ENCODE measurements at places on chromosomes 1 and 21.

- no peak for DNase-seq
Measured at GRCh38 chr1:179120736-179121135, 38.9 kb downstream of the TOR3A start.

DNA sequence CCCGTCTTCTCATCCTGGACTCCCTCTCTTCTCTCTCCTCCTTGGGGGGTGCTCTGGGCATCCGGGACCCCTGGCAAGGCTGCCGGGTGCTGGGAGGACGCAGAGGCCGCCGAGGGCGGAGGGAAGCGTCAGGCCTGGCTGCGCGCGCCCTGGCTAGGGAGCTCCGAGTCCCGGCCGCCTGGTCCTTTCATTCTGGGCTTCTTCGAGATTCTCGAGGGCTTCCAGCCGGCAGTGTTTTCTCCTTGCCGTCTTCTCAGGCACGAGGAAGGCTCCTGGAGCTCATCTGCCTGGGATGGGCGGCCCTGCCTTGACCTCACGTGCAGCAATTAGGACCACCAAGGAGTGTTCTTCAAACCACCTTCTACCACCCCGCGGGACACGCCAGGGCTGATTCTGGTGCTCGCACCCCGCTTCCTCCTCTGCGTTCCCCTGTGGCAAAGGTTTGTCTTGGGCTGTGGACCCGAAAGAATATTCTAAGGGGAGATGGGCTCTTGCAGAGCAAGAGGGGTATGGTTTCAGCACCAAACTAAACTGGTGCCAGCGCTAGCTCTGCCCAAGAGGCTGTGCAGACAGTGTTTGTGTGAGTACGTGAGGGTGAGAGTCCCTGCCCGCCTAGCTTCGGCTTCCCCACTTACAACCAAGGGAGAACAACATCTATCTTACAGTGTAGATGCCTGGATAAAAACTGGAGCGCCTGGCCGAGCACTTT lies 36.5 kb downstream of the PIK3CD start:
- no peak for DNase-seq

- peak; percentile 39 for DNase-seq
Measured at GRCh38 chr1:1020000-1020404, at the start of gene AGRN. Gene AGRN, plus strand, starts transcription at chr1:1020120. Its CDS starts 53 bp downstream, at chr1:1020173.

GRCh38 chr1:234322979-234323378 lies 50.3 kb upstream of the COA6 start:
- DNase-seq, result peak; percentile 77

DNA sequence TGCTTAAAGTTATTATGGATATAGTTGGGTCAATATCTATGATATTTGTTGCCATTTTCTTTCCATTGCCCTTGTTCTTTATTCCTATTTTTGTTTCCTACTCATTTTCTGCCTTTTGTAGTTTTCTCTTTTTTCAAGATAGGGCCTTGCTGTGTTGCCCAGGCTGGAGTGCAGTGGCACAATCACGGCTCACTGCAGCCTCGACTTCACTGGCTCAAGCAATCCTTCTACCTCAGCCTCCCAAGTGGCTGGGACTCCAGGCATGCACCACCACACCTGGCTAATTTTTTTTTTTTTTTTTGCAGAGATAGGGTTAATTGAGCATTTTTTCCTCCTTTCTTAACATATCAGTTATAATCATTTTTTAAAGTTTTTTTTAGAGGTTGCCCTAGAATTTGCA lies 92.7 kb downstream of the TOMM20 start:
- DNase-seq, result no peak

- peak; percentile 65 for DNase-seq
Measured at GRCh38 chr1:20430355-20431175, 55.4 kb downstream of the CAMK2N1 start.

GRCh38 chr1:19336543-19336942 lies 24.4 kb downstream of the SLC66A1 start:
- DNase-seq, result peak; percentile 65

DNA sequence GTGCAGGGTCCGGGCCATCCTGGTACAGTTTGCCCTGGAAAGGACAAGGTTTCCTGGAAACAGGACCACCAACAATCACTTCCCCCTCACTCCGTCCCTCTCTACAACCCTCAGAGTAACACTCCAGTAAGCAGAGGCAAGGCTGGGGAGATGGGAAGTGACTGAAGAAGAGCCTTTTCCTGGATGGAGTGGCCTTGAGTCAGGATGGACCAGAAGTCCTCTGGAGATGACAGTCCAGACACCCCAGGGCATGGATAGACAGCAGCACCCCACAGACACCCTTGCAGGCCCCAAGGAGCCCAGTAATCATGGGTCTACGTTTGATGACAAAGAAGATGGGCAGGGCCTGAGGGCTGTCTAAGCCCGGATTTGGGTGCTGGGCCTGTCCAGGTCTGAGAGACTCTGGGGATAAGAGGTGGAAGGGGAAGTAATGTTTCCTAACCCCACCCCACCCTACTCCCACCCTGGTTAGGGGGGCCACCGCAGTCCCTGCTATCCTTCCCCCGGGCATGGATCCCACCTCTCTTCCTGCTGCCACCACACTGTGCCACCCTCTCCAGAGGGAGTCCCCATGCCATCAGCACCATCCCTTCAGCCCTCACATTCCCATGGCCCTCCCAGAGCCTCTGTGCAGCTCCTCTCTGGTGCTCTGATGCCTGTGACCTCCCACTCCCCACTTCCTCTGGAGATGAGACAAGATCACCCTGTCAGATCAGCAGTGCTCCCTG lies 7.2 kb upstream of the S100A8 start:
- DNase-seq, result no peak

DNA sequence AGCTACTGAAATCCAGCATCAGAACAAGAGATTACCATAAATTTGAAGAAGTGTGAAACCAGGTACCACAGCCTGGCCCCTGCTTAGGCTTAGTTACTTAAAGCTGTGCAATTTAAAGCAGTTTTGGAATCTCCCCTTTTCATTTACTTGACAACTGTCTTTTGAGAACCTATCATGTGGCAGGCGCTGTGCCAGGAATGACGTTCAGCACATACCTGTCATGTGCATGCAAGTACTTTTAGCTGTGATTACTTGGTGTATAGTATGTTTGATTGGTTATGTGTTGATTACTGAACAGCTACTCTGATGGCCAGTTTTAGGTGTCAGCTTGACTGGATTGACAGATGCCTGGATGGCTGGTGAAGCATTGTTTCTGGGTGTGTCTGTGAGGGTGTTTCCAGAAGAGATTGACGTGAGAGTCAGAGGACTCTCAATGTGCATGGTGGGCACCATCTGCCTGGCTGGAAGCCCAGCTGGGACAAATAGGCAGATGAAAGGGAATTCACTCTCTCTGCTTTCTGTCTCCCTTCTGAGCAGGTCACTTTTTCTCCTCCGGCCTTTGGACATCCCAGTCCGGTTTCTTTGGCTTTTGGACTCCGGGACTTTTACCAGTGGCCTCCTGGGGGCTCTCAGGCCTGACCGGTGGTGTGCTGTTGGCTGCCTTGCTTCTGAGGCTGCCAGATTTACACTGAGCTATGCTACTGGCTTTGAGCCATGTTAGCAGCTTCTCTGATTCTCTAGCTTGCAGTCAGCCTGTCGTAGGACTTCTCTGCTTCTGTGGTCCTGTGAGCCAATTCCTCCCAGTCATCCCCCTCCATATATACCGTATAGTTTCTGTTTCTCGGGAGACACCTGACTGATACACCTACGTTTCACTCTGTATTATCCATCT lies 178.0 kb downstream of the RYR2 start:
- no peak for DNase-seq

- DNase-seq, result no peak
Measured at GRCh38 chr1:59026472-59026948, 242.7 kb upstream of the JUN start.

DNA sequence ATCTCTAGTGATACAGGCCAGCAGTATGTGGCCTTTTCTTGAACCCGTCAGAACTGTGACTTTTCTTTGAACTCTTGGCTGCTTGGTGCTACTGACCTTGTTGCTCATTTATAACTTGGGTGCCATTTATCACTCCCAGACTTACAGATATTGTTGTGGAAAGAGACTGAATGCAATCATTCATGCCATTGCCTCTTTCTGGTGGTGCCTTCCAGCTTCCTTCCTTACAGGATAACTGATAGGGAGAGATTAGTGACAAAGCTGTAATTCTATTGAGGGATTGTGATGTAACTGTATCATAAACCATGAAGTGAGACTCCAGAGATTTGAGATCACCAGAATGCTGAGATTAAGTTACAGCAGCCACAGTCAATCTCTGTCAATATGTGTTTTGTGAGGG lies 256.5 kb downstream of the USP25 start:
- no peak for DNase-seq

- no peak for DNase-seq
Measured at GRCh38 chr1:193562121-193562520, 375.7 kb upstream of the B3GALT2 start.

GRCh38 chr1:13535227-13535626 lies 21.4 kb upstream of the LRRC38 start:
- no peak for DNase-seq

DNA sequence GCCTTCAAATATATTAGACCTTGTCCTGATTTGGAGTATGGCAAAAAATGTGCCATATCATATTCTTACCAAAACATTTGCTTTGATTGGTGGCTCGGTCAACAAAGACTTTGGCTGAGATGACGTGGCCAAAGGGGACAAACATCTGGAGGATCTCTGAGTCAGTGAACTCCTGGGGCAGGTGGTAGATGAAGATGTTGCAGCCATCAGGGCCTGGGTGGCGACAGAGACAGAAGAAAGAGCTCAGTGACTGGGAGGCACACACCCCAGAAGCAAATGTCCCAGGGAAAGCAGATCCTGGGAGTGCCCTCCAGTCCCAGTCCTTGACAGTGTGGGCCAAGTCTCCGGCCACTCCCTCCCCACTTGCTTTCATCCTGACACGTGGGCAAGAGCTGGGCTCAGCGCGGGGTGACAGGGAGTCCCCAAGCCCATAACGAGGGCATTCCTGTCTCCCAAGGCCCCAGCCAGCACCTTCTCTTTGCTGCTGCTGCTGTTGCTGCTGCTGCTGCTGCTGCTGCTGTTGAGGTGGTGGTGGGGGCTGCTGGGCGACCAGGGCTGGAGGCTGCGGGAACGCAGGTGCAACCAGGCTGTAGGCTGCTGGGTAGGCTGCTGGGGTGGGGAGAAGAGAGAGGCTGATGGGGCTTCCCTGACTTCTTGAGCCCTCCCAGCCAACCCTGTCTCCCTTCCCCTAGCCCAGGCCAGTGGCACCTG lies 10.7 kb downstream of the CELF3 start:
- no peak for DNase-seq

GRCh38 chr1:94126651-94127050 lies 5.7 kb upstream of the ABCA4 start:
- DNase-seq, result no peak

GRCh38 chr1:33339413-33339812 lies 18.5 kb upstream of the A3GALT2 start:
- no peak for DNase-seq

DNA sequence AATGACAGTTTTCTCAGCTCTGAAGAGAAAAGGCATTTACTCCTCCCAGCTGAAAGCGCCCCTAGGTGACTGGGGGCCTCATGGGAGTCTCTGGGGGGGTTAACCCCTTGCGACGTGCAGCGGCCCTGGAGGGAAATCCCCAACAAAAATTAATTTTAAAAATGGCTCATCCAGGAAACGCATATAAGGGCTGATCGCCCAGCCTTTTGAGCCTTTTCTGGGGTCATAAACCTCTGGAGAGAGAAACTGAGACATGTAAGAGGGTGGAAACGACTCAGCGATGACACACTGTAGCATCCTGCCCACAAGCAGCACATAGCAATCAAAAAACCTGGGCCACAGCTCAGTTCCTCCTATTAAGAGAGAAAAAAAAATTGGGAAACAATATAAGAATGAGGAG lies 20.4 kb upstream of the HPDL start:
- DNase-seq, result peak; percentile 69

DNA sequence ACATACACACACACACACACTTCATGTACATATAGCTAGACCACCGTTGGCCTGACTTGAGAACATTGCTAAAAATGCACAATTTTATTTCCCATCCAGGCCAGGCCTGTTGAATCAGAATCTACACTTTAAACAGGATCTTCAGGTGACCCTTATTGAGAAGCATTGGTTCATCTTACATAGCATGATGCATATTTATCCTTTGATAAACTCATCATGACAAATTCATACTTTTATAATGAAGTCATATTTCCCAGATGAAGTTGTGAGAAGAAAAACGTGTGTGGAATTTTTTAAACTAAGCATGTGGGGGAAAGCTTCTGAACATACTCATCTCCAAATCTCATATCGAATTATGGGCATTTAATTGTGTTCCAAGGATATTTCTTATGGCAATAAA lies 877.7 kb downstream of the MRPL39 start:
- no peak for DNase-seq

GRCh38 chr1:52917156-52917555 lies 4.4 kb downstream of the ECHDC2 start:
- DNase-seq, result no peak

GRCh38 chr1:36178471-36179219 lies 22.7 kb downstream of the MAP7D1 start:
- no peak for DNase-seq
